ENCODE measurements at places on chromosomes 16 and 17.

DNA sequence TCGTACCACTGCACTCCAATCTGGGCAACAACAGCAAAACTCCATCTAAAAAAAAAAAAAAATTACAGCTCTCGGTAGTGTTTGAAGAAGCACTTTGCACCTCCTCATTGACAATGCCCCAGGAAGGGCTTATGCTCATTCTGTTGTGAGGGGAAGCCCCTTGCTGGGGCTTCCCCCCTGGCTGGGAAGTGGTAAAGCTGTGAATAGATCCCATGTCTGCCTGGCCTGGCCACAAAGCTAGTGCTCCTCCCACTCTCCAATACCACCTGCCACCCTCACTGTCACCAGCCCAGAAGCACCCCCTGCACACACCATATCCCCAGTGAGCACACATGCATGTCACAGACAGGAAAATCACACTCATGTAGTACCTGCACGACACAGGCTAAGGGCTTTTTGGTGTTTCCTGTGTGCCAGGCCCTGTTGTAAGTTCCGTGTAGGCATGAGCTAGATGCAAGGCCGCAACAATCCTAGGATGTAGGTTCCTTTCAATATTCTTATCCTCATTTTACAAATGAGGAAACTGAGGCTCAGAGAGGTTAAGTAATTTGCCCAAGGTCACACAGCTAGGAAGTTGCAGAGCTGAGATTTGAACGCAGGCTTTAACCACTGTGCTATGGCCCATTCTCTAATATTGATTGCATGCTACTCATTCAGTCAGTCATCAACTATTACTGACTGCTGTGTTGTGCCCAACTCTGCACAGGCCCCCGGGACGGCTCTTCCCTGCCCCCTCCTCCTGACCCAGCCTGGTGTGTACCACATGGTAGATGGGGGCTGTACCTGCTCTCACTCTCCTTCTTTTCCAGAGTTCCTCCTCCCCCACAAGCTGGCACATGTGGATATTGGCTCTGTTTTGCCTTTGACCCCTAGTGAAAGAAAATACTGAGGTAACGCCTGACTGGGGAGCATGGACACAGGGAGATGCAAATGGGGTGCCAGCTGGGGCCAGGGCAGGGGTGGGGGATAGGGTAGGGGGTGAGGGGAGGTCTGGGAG is 11.9 kb upstream of the COL1A1 start:
- no peak for DNase-seq

GRCh38 chr17:15958484-15958854 is 13.5 kb downstream of the ADORA2B start:
- DNase-seq = no peak

GRCh38 chr16:75272097-75272551 is 20.7 kb upstream of the BCAR1 start:
- DNase-seq = peak; percentile 58

DNA sequence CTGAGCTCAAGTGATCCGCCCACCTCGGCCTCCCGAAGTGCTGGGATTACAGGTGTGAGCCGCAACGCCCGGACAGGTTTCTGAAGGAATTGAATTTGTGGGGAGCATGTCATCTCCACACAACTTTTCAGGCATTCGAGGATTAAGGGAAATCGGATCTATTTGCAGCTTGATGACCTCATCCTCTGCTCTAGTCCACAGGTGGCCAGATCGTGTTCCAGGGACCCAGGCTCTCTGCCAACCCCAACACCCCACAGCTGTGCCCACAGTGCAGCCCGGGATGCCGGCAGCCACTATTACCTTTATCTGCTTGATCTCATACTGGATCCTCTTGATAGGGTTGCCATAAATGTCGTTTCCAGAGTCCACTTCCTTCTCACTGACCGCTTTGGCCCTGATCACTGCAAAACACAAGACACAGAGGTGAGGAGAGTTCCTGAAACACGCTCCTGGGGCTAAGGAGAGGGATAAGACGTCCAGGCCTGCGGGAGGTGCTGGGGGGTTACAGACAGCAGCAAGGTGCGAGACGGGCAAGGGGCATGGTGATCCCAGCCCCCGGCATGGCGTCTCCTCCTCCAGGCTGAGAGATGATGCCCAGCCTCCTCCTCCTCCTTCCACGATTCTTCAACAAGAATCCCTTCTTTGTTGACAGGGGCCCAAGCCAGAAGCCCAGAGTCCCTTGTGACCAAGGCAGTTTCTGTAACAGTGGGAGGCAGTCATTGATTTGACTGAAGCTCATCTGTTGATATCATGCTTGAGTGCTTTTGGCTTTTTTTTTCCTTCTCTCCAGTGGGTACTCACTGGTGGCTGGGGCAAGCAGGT is 29.3 kb downstream of the CEP295NL start:
- no peak for DNase-seq

DNA sequence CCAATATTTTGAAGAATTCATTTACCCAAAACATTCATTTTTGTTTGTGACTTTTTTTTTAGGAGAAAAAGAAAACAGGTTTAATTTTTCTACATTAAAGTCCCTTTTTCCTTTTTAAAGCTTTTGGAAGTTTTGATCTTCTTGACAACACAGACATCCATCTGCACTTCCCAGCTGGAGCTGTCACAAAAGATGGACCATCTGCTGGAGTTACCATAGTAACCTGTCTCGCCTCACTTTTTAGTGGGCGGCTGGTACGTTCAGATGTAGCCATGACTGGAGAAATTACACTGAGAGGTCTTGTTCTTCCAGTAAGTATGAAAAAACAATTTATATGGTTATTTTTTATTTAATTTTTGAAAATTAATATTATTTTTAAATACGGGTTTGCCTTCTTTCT is 37.2 kb downstream of the SIAH1 start:
- DNase-seq = no peak

- no peak for DNase-seq
Measured at GRCh38 chr16:49596068-49596467, 222.5 kb downstream of the C16orf78 start.

GRCh38 chr17:77824102-77824779 is 134.3 kb upstream of the TNRC6C start:
- DNase-seq = no peak

DNA sequence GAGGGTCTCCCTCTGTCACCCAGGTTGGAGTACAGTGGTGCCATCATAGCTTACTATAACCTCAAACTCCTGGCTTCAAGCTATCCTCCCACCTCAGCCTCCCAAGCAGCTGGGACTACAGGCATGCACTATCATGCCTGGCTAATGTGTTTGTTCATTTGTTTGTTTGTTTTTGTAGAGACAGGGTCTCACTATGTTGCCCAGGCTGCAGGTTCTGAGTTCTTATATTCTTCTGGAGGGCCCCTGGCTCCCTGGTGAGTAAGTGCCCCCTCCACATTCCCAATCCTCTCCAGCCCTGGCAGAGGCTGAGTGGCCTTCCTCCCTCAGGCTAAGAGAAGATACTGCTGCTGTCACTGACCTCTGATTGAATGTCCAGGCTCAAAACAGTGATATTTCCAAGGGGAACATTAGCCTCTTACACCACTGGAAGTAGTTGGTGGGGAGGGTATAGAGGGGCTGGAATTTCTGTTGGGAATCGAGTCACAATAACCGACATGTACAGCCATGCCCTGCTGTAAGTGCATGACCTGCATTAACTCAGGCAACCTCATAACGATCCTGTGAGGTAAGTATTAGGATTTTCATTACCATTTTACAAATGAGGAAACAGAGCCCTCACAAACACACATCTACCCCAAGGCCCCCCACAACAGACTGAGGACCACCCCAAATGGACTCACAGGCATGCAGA is 2.7 kb upstream of the ETV4 start:
- DNase-seq = no peak

- peak; percentile 81 for DNase-seq
Measured at GRCh38 chr17:33469911-33470310, 176.8 kb upstream of the ASIC2 start.

DNA sequence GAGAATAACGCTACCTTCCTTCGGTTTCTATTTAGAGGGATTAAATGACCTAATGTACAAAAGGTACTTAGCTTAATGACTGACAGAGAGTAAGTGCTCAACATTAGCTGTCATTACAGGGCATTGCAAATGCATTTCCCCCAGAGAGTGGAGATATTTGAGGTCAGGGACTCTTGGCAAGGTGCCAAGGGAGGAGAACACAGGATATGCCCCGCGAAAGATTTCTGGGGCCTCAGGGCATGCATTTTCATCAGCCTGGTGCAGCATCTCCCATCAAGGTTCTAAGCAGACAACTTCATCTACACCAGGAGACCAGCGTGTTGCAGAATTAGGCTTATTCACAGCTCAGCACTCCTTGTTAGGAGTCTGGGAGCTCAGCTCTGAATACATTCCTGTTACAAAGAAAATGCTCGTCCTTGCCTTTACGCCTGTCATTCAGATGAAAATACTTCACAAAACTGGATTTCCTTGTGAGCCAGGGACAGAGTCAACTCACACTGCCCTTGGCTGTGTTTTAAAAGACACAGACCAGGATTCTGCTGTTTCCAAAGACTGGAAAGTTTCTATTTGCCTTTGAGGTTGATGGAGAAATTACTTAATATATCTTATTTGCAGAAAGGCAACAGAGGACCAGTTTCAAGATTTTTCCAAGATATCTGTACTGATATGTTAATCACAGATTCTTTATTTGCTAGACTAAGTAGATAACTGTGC is 108.2 kb downstream of the VAT1L start:
- peak; percentile 63 for DNase-seq

DNA sequence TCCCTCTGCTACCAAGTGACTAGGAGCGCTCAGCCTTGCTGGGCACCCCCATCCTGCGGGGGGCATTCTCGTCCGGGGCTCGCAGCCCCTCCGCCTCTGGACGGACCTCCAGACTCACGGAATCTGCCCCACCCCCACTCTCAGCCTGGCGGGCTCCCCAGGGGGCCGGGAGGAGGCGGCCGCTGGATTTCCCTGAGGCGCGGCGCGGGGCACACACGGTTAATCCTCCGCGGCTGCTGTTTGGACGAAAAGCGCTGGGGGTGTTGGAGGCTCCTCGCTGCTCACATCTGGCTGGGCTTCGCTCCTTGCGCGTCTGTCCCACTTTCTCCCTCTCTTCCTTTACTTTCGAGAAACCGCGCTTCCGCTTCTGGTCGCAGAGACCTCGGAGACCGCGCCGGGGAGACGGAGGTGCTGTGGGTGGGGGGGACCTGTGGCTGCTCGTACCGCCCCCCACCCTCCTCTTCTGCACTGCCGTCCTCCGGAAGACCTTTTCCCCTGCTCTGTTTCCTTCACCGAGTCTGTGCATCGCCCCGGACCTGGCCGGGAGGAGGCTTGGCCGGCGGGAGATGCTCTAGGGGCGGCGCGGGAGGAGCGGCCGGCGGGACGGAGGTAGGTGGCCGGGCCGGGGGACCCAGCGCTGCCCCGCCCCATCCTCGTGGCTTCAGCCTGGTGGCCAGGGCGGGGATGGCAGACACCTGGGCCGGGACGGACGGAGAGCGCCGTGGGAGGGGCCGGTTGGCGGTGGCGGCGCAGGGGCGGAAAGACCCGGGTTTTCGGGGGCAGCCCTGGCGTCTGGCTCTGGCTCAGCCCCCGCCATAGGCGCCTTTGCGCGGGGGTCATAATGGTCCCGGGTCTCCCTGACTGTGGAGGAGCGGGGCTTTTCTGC is at the start of gene C1QTNF1:
TSS of gene C1QTNF1 (plus strand) at position 284 of the 886 bp plus-strand sequence. CDS start 19,800 bp downstream, outside the sequence.
- peak; percentile 88 for DNase-seq

DNA sequence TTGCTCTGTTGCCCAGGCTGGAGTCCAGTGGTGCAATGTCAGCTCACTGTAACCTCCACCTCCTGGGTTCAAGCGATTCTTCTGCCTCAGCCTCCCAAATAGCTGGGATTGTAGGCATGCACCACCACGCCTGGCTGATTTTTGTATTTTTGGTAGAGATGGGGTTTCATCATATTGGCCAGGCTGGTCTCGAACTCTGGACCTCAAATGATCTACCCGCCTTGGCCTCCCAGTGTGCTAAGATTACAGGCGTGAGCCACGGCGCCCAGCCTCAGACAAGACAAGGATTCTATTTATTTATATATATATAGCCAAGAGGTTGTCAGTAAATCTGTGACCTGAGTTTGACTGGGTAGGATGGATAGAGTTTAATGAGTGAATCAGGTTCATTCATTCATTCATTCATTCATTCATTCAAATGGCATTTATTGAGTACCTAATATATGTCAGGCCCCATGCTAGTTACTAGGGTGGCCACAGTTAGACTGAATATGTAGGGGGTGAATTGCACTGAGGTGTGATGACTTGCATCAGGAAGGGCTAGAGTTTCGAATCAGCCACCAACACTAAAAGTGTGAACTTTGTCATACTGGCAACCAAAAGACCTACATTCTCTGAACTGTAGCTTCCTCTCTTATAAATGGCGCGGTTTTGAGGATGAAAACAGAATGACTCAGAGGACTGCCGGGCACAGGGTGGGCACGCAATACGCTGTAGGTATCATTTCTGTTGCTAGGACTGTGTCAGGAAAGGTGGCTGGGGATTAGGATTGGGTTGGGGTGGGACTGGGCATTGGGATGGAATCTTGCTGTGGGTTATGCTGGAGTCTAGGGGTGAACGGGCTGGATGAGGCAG is 37.8 kb downstream of the ITGAE start:
- no peak for DNase-seq

DNA sequence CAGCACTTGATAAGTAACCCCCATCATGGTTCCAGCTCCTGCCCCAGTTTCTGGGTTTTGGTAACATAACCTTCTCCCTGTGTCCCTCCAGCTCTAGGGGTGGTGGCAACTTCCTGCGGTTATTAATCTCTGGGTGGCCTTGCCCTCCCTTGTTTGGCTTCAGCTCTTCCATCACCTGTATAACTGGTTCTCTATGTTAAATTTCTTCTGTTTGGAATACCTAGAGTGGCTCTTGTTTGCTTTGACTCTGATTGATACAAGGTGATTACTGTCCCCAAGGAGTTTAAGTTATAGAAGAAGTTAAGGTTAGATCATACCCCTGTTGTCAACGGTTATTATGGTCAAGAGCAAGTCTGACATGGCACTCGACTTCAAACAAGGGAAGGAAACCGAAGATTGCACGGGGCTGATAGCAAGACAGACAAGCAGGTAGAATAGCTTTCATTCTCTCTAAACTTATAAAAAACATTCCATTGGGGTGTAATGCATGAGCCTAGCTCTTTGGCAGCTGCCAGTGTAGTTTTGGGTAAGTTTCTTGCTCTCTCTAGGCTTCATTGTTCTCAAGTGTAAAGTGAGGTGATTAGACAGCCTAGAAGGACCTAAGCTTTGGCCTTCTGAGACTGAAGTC is 11.0 kb upstream of the CCR7 start:
- no peak for DNase-seq

DNA sequence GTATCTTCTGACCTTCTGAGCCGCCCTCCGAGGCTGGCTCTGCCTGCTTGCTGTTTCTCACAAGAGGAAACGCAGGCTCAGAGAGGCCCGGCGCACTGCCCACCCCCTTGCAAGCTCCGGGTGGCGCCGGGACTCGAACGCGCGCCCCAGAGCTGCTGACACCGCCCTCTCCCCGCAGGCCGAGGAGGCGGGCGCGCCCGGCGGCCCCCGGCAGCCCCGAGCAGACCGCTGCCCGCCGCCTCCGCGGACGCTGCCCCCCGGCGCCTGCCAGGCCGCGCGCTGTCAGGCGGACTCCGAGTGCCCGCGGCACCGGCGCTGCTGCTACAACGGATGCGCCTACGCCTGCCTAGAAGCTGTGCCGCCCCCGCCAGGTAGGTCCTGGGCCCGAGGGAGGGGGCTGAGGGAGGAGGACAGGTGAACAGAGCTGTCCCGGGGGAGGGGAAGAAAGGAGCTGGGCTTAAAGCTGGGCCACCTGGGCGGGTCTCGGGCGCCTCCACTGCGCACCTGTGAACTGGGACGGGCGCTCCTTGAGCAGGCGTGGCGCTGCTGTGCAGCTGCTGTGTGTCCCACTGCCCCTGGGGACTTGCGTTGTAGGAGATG is 18.2 kb downstream of the WFDC1 start:
- DNase-seq = no peak
